ENCODE measurements at places on chromosomes 4 and X. TPM values are rescaled to one million over a fixed set of nuclear protein-coding genes. Genes with fewer than 3 reads are reported as not detected.

TMEM144 gene
- polyA plus RNA-seq = 2.9 TPM

FGA gene
- polyA plus RNA-seq = not detected

MEPE gene
- polyA plus RNA-seq = not detected

SNCA gene
- 2.0 TPM for polyA plus RNA-seq

EPHA5 gene
- under 0.01 TPM for polyA plus RNA-seq

VCX3B gene
- polyA plus RNA-seq = 0.04 TPM

F9 gene
- polyA plus RNA-seq = not detected

WAS gene
- polyA plus RNA-seq = 1.8 TPM

SPANXN4 gene
- not detected for polyA plus RNA-seq

ETNPPL gene
- not detected for polyA plus RNA-seq

CXCL5 gene
- 0.14 TPM for polyA plus RNA-seq

PDE6B gene
- polyA plus RNA-seq = 0.41 TPM

PPP1R2C gene
- polyA plus RNA-seq = not detected
